AG04449 (cell line): ENCODE measurements at places on chromosomes 2 and 18.

DNA sequence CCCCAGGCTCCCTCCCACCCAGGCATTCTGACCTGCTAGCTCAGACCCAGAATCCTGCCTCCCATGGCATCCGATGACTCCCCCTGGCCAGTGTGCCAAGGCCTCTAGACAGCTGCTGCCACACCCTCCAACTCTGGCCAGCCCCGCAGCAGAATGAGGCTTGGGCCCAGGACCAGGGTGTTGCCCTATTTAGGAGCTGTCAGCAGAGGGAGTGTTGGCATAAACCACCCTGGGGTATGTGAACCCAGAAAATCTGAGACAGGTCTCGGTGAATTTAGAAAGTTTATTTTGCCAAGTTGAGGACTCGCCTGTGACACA is 134.3 kb downstream of the KLHL29 start:
- no peak for DNase-seq

- no peak for DNase-seq
Measured at GRCh38 chr2:74845991-74846390, 12.1 kb downstream of the HK2 start.

- DNase-seq: no peak
Measured at GRCh38 chr18:39702888-39703287, 2137.3 kb upstream of the CELF4 start.

- DNase-seq: no peak
Measured at GRCh38 chr2:179338681-179339080, 74.0 kb upstream of the SESTD1 start.

- DNase-seq: no peak
Measured at GRCh38 chr2:8677646-8678592, 3.9 kb upstream of the ID2 start.

DNA sequence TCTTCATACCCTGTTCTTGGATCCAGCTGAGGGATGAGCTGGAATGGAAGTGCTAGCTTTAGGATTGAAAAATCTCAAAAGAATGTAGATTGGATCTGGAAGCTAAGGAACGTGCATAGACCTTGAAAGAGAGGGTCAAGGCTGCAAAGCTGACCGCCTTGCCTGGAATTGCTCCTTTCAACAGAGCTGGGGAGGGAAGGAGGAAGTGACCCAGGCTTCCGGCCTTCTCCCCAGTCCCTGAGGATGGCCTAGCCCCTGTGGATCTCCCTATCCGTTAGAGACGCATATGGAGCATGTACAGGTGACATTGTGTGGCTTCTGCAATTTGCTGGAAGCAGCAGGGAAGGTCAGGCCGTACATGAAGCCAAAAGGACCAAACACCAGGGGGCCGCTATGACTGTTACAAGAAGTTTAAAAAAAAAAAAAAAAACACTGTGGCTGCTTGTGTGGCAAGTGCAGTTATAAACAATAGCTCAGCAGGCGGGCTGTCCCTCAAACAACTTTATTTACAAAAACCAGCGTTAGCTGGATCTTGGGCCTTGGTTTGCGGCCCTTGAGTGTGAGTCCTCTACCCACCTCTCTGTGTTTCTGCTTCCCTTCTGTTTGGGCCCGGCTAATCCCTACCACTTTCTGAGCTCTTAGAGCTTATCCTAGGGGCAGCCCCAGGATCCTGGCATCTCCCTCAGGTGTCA is 227.6 kb downstream of the SEPTIN10 start:
- no peak for DNase-seq

GRCh38 chr2:668000-668398 is 9.2 kb downstream of the TMEM18 start:
- DNase-seq: no peak

- no peak for DNase-seq
Measured at GRCh38 chr2:229231328-229231868, 39.7 kb downstream of the PID1 start.

DNA sequence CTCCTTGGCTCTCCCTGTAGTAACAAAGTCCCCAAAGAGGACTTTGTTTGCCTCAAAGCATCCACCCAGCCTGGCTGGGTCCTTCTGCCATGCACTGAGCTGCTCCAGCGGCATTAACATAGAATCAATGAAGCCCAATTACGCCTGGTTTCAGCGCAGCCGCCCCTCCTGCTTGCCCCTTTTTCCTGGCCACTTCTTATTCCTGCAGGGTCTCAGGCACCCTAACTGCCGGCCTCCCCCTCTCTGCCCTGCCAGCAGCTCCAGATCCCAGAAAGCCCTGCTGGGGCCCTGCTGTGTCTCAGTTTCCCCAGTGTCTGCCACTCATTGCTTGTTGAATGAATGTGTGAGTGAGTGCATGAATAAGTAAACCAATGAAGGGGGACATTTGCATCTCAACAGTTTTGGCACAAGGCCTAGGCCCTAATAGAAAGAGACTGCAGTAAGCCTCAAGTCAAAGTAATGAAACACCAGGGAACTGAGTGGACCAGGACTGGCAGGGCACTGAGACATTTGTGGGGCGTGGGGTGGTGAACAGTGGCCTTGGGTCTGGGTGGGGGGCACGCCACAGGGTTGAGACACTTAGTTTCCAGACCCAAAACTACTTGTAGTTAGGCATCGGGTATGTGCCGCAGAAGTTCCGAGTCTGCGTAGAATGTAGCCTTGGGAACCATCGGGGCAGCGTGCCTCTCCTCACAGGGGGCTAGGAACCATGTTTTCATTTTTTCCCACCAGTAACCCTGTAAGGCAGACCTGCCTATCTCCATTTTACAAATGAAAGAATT is 60.6 kb downstream of the SMAD7 start:
- no peak for DNase-seq

- no peak for DNase-seq
Measured at GRCh38 chr18:48949050-48949605, 1.6 kb downstream of the SMAD7 start.

GRCh38 chr2:23828256-23828980 is 98.5 kb downstream of the ATAD2B start:
- no peak for DNase-seq

- DNase-seq: no peak
Measured at GRCh38 chr2:176081837-176082524, 1.8 kb downstream of the EVX2 start.

- peak; percentile 2 for DNase-seq
Measured at GRCh38 chr2:158025255-158025996, 76.2 kb upstream of the UPP2 start.

DNA sequence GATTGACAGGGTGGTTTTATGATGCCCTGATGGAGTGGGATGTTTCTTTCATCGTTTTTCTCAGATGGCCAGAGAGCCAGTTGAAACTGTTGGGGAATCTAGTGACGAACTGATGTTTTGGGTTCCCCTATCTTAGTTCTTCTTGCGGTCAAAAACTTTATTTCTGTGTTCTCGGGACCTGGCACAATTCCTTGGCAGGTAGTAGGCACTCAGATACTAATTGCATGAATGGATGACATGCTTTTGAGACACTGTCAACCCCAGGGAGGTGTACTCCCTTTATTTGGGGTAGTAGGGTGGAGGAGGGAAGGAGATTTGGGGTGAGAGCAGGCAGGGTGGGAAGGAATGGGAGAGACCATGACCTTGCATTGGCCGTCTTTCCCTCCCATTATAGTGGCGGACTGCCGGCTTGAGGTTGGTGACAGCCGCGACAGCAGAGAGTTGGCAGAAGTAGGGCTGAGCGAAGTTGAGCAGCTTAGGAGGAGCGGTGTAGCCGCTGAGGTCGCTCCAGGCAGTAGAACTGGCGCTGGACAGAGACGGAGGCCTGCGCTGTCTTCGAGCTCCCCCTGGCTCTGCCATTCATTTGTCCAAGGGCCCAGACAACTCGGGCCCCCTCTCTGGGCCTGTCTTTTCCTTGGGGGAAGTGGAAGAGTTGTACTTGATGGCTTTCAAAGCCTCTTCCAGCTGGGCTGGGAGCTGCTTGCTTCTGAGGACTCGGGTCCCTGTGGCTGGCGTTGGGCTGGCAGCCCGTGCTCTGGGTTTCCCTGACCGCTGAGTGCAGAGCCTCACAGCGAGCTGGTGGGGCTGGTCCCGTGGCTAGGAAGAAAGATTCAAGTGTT is 2.6 kb downstream of the TET3 start:
- DNase-seq: no peak

GRCh38 chr2:237297421-237298150 is 116.4 kb downstream of the COL6A3 start:
- DNase-seq: no peak

DNA sequence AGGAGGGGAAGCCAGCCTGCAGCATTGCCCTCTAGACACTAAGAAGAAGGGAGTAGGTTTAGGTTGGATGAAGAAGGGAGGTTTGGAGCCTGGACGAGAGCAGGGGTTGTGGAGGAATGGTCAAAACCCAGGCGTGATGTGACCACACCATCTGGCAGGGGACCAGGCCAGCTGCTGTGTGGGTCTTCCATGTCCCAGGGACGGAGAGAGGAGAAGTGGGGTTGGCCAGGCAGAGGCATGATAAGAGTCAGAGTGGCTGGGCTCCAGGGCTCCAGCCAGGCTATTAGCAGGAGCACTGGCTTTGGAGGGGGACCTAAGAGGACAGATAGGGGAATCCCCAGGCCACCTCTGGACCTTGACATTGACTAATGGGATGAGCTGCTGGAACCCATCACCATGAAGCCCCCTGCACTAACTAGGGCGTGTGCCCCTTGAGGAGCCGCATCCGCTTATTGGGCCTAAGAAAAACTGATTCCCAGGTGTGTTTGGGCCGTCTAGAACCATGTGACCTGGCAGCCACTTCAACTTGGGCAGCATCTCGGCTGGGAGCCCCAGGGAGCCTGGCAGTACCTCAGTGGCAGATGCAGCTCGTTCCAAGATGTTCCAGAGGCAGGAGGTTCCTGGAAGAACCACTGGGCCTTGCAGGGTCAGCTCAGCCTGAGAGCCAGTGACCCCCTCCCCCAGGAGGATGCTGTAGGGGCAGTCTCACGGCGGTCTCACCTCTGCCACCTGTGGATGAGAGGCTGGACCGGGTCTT is 235.1 kb downstream of the AGAP1 start:
- no peak for DNase-seq

DNA sequence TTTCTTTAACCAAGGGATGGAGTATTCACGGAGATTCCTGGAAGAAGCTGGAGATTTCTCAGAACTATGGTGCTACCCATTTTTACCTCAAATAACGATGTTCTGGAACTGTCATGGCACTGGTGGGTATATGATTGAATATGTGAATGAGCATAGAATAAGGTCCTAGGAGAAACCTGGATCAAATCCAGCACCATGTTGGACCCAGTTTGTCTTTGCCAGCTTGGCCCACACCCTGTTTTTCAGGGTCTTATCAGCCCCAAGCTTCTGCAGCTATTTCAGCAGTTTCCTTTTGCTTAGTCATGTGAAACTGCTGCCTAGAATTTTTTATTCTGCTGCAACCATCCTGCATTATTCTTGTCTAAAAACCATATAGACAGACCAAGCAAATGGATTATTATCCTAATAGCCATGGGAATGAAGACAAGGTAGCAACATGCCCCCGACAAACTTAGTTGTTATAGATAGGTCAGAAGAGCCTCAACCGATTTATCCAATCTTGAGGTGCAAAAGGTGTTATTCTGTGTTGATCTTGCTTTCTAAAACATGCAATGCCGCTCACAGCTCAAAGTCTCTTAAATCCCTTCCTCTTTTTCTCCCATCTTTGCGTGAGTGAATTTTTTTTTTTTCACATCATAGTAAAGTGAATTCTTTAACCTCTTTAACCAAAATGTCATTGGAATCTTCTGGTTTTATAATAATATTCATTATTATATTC is 133.6 kb downstream of the PRPF40A start:
- DNase-seq: no peak

- no peak for DNase-seq
Measured at GRCh38 chr2:154706660-154707059, 8.2 kb downstream of the KCNJ3 start.

DNA sequence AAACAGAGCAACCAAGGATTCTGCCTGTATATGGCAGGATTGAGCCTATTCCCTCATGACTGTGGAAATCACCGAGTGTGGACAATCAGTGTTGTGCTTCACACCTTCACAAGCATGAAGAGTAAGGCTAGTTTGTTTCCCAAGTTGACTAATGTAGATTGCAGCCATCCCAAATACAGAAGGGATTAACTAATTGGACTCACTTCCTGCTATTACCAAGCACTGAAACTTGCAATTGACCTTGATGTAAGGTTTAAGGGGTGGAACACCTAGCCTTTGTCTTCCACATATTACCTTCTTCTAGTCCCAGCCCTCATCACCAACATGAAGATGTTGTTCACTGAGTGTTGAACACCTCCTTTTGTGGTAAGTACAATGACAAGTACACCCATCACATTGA is 120.9 kb upstream of the RND3 start:
- no peak for DNase-seq

DNA sequence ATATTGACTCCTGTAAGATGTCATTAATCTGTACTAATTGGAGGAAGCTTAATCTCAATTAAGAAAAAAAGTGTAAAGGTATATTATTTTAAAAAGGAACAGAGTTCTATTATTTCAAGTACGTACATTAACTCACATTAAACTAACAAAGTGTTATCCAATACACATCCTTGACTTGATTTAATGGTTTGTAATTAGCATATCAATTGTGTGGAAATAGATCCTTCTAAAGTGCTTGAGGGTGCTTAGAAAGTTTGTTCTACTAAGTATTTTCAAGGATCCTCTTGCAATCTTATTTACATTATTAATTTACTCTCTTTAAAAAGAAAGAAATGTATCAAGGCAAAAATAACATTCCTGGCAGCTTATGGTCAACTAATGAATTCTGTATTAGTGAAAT is 720.3 kb downstream of the KCNJ3 start:
- no peak for DNase-seq

- no peak for DNase-seq
Measured at GRCh38 chr2:9732824-9733223, 102.0 kb upstream of the YWHAQ start.

- peak; percentile 82 for DNase-seq
Measured at GRCh38 chr2:55425431-55425831, 5.8 kb upstream of the CCDC88A start.

- DNase-seq: no peak
Measured at GRCh38 chr2:199455545-199456382, 2.0 kb downstream of the SATB2 start.

DNA sequence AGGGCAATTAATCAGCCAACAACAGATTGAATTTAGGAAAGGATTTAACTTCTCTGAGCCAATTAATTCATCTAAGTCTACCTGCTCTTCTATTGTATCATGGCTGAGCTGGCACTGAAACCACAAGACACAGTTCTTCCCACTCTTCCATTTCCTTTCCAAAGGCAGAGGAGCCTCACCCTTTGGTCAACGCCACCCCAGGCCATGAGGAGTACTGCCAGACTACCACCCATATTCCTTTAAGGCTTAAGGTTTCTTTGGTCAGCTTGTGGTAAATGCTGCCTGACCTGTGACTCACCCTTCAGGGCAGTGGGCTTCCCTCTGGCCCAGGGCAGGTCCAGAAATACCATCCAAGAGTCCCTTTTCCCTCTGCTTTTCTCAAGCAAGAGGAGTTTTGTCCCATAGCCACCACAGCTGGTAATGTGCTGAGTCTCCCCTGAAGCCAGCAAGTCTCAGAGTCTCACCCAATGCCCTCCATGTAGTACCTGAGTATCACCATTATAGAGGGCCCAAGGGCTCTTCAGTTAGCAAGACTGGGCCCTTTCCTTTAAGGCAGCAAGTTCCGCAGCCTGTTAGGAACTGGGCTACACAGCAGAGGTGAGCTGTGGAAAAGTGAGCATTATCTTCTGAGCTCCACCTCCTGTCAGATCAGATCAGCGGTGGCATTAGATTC is 900.5 kb upstream of the CRIM1 start:
- no peak for DNase-seq
